ENCODE measurements at places on chromosomes 3 and 15.

- no peak for DNase-seq
Observed at GRCh38 chr3:3619815-3620214, 179.4 kb upstream of the LRRN1 start.

DNA sequence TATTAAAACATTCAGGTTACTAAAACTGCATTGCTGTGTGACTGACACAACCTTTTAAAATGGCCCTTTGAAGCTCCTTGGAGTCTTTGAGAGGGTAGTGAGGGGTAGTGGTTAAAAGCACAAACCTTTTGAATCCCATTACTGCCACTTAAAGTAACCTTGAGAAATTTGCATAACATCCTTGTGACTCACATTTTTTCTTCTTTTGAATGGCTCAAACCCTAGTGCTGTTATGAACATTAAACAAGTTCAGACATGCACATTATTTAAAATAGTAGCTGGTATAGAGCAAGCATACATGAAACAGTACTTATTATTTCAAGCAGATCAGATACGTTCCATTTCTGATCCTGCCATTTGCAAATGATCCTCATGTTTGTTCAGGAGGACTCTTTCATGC, 3.7 kb upstream of the CLDN1 start:
- DNase-seq: no peak

DNA sequence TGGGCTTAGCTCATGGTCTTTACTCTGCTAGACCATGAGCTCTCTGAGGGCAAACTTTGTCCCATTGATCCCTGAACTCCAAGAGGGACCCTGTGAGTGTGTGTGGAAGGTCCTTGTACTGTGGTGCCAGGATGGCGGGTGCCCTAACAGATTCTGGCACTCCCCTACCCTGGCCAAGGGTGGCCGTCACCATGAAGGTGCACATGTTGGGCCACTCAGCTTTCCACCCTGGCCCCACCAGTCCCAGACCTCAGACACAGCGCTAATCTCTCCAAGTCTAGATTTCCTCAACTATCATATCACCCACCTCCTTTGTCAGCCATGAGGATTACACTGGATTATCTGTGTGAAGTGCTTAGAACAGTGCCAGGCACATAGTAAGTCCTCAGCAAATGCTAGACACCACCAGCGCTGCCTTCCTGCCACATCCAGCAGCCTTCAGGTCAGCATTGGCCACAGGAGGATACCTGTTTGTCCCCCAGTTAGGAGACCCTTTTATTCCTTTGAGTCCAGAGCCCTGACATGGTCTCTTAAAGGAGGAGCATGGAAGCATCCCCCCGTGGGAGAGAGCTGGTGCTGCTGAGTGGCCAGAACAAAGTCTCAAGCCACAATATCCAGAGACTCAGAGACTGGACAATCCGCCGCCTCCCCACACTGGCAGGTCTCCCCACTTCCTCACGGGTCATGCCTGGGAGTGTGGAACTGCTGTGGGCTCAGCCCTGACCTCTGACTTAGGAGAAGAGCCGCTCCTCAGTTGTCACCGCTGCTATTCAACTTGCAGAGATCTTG, 44.5 kb upstream of the SLCO2A1 start:
- no peak for DNase-seq

- no peak for DNase-seq
Observed at GRCh38 chr3:134959516-134959915, 164.5 kb downstream of the EPHB1 start.

DNA sequence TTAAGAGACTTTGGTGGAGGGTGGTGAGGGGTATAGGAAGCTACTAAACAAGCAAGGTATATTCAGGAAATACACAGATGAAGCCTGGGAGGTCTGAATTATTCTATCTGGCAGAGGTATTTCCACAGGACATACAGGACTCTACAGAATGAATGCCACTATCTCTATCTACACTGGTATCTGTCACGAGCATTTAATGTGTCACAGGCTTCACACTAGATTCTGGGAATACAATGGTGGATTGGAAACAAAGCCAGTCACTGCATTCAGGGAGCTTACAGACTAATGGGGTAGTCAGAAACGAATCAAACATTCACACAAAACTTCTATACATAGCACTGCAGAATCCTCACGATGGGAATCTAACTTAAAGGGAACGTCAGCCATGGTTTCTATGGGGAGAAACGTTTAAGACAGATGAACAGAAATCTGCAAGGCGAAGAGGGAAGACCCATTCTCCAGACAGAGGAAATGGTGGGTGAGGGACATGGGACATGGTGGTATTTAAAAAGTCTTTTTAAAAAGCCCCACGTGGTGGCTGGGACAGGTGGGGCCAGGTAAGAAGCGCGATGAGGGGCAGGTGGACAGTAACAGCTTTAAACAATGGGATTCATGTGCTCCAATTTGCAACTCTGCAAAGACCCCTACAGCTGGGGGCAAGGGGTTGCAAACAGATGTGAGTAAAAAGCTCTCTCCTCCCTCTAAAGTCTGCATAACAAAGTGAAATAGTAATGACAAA, 16.5 kb downstream of the LRIG1 start:
- no peak for DNase-seq

GRCh38 chr3:144242747-144243146, 271.1 kb downstream of the DIPK2A start:
- no peak for DNase-seq

DNA sequence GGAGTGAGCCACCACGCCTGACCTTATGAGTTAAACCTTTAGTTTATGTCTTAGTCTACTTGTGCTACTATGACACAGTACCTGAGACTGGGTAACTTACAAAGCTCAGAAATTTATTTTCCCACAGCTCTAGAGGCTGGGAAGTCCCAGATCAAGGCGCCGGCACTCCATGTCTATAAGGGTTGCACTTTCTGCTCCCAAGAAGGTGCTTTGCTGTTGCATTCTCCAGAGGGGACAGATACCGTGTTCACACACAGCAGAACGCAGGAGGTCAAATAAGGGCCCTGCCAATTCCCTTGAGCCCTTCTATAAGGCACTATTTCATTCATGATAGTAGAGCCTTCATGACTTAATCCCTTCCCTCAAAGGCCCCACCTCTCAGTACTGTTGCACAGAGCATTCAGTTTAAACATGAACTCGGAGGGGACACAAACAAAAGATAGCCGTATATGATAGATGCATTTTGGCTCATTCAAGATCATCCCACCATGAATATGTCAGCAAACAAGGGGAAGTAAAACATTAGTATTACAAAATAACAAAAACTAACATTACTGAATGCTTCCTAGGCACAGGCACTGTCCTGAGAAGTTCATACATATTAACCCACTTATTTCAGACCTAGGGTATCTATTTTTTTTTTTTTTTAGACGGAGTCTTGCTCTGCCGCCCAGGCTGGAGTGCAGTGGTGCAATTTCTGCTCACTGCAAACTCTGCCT, 26.5 kb downstream of the PLA1A start:
- no peak for DNase-seq

DNA sequence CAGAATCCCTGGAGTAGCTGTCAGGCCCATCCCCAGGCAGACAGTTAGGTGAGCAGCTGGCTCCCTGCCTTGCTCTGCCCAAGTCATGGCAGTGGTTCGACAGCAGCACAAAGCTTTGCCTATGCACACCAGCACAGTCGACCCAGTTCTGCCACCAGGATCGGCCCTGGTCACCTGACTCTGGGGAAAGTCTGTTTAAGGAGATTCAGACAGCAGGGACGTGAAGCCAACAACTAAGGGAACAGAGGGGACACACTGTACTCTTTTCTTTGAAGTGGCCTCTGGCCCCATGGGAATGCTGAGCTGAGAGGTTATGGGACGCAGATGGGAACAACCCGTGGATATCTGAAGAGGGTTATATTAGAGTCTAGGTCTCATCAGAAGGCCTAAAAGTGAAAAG, 134.8 kb downstream of the CHDH start:
- DNase-seq: no peak

DNA sequence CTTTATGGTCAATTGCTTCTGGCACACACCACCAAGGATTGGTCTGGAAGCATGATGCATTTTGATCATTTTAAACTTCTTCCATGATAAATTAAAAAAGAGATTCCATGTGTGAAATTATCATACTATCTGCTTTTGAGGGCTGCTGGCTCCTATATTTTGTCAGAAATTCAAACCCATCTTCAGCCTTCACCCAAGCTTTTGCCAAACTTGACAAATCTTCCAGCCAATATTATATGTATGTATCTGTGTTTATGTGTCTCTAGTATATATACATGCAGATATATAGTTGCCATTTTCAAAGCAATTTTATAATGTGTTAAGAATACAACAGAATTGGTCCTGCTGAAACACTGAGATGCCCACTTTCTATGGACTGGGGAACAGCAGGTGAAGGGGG, 275.7 kb downstream of the AGBL1 start:
- DNase-seq: no peak

GRCh38 chr15:66959066-66959465, 106.3 kb upstream of the SMAD3 start:
- DNase-seq: no peak

- DNase-seq: no peak
Observed at GRCh38 chr3:38646630-38647029, 2.9 kb downstream of the SCN5A start.

DNA sequence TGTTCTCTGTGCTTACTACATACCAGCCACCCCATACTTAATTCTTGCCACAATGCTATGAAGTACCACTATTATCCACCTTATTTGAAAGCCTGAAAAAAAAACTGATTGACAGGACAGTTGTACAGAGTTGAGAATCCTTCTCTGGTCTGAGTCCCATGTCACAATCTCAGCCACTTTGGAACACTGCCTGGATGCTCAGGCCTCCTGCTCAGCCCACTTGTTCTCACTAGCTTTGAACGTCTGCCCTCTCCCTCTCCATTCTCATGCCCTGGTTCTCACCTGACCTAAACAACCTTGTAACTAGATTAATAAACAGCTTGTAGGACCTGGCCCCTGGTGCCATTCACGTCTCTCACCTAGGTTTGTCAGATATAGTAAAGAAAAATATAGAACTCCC, 53.9 kb downstream of the TRIM69 start:
- no peak for DNase-seq

GRCh38 chr3:190912736-190913135, 50.2 kb upstream of the GMNC start:
- no peak for DNase-seq

DNA sequence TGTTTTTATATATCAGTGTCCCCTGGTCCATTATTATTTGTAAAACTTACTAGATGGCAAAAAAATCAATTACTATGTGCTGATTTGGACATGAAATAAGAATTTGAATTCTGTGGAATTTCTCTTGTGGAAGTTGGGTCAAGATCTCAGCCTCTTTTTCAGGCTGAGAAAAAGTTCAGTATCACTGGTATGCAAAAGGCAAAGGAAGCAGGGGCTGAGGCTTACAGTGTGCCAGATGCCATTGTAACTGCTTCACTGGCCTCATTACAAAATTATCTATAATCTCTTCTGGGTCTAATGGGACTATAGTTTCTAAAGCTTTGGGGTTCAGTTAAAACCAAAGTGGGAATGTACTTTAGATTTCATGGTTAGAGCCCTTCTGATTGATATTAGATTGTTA, 125.9 kb upstream of the SLC7A14 start:
- no peak for DNase-seq

DNA sequence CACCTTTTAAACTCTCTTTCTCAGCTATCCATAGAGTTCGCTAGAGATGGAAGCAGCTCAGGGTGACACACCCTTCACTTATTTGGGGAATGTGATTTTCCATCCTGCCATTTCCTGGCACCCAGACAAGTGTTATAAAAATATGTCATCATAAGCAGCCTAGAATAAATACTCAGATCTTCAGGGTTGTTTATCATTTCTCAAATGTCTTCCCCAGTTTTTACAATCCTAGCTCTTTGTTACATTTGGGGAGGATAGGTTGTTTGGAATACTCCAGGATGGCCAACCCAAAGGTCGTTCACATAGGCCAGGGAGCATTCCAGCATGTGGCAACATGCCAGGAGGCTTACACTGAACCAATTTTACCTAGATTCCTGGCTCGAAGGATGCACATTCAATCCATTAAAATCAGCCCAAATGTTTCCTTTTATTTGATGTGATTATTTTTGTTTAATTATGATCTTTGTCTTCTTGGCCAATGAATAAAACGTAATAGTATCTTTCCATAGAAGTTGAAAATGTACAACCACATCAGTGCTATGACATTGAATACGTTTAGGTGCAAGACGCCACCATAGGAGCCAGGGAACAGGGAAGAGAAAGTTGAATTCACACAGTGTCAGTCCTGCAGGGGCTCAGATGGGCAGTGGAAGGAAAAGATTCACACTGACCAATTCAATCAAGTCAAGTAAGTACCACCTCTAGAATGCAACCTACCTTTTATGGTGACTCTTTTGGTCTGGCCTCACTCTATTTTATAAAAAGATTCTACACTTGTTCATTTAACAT, 537.7 kb upstream of the MDFIC2 start:
- DNase-seq: no peak

DNA sequence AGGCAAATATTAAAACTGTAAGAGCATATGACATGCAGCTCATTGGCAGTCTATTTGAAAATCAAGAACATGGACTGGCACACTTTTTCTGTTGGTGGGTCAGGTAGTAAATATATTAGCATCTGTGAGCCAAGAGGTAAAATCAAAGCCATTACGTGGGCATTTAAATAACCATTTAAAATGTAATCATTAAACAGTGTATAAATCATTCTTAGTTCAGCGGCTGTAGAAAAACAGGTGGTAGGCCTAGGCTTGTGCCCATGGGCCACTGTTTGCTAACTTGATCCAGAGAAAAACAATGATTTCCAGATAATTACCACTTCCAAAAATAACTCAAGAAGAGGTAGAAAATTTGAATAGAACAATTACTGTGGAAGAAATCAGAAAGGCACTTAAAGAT, 105.1 kb downstream of the CHST2 start:
- no peak for DNase-seq

DNA sequence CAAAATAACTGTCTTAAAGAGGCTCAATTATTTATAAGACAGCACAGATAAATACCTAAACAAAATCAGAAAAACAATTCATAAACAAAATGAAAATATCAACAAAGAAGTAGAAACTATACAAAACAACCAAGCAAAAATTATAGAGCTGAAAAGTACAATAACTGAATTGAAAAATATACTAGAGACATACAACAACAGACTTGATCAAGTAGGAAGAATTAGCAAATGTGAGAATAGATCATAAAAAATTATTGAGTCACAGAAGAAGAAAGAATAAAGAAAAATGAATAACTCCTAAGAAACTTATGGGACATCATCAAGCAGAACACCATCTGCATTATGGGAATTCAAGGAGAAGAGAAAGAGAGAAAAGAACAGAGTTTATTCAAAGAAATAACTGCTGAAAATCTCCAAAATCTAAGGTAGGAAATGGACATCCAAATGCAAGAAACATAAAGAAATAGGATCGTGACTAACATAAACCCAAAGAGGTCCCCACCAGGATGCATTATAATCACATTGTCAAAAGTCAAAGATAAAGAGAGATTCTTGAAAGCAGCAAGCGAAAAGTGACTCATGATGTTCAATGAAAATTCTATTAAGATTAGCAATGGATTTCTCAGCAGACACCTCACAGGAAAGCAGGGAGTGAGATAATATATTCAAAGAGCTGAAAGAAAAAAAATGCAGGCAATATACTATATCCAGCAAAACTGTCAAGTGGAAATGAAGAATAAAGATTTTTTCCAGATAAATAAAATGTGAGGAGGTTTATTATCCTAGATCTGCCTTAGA, 85.9 kb downstream of the DCLK3 start:
- no peak for DNase-seq
